Activated T-cell treated with anti-CD3 and anti-CD28 coated beads, Interleukin-2, amount 50 U/mL, for 72 hours (primary cell): ENCODE measurements at places on chromosomes 5 and 9. TPM values are rescaled to one million over a fixed set of nuclear protein-coding genes. Genes with fewer than 3 reads are reported as not detected.

Gene SPATA31E1
- not detected for total RNA-seq

Gene COL5A1
- total RNA-seq, result not detected

DNA sequence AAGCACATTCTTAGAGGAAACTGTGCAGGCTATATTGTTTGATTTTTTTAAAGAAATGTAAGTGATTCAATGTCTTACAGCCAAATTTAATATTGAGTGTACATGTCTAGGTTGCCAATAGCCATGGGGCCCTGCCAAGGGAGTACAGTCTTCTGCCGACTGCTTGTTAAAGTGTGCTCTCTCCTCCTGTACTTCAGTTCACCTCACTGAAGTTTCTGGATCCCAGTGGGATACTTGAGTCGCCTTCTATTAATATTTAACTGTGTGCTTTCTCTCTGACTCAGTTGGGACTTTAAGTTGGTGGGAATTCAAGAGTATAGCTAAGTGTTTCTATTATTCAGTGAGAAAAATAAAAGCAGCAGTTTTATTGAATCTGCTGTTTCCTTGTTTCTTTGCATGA, 44.5 kb upstream of the C5orf47 start:
- DNase-seq, result no peak

DNA sequence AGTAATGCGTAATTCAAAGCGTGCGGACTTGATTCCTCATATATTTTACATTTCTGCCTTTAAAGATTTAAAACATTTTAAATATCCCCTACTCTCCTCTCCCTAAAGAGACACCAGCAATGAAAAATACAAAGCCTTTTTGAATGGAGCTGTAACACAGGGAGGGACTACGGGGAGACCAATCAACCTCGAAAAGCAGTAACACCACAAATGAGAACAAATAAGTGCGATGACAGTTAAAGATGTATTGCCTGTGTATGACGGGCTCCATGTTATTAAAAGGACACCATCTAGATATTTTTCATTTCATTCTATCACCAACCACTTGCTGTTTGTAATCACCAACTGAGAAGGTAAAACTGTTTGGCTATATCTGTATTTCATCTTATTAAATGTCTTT, 230.3 kb upstream of the TBCA start:
- DNase-seq, result no peak

DNA sequence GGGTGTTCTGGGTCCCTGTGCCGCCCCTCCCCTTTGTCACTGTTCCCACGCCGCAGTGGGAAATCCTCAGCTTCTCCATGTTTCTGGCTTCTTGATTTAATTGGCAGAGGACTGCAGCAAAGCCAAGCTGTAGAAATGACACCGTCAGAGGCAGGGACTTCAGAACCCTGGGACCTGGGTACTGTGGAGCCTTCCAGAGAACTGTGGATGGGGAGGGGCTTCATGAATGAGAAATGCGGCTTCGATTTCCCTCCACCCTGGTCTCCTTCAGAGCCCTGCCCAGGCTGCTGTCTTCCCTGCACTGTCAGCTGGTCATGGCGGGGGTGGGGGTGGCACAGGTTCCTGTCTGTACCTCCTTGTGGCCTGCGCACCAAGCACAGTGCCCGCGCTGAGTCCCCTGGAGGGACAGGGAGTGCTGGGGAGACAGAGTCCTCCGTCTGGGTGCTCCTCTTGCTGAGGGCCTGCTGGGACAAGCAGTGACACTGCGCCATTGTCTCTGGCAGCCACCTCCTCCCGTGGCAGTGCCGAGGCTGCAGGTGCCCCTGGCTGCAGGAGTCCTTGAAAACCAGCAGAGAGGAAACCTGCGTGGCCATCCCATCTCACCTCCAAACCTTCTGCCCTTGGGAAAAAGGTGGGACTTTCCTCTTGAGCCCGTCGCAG, 47.2 kb downstream of the COL5A1 start:
- DNase-seq, result no peak

DNA sequence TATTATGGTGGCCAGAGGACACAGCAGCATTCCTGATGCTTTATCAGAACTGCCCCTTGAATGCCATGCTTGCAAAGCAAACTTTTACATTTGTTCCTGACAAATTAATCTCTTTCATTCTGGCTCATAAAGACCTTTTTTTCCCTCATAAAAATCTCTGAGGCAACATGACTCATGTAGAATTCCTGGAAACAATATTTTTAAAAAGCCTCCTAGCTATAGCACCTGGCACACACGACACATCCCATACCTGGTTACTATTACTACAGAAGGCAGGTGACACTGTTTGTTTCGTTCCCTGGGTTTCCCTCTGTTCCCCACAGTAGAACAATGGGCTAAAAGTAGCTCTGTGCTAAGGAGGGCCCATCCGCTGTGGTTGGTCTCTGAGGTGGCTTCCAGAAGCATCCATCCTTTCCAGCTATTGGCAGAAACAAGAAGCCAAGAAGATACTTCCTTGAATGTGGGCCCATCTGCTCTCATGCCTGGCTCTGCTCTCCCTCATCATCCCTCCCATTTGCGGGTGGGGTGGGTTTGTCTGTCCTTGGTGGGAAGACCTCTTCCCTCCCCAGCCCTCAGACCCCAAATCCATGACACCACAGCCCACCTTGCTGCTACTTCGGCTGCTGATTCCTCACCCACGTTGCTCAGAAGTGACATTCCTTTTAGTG, 59.1 kb downstream of the GALNT12 start:
- no peak for DNase-seq

DNA sequence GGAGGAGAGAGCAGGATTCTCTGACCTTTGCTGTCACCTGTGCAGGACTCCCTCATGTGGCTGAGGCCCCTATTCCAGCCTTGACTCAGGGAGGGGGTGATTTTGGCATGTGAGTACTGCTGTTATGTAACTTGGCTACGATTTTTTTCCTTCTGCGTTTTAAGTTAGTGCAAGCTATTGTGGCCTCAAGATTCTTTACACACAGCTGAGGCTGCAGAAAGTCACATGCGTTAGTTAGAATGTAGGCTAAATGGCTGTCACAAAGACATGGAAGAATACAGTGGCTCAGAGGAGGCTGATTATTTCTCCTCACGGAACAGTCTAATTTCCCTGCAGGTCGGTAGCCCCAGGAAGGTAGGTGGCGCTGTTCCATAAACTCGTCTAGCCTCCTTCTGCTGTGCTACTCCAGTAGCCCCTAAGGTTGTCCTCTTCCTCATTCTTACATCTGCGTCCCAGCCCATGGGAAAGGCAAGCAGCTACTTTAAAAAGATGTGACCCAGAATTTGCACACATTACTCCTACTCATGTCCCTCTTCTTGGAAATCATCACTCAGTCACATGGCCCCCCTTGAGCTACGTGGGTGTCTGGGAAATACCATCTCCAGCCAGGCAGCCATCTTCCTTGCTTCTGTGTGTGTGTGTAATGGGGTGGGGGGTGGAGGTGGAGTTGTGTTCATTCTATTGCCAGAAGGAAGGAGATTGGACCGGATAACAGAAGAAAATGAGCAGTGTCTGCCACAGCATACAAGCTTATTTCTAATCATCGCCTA, 486.6 kb downstream of the CCDC171 start:
- no peak for DNase-seq

DNA sequence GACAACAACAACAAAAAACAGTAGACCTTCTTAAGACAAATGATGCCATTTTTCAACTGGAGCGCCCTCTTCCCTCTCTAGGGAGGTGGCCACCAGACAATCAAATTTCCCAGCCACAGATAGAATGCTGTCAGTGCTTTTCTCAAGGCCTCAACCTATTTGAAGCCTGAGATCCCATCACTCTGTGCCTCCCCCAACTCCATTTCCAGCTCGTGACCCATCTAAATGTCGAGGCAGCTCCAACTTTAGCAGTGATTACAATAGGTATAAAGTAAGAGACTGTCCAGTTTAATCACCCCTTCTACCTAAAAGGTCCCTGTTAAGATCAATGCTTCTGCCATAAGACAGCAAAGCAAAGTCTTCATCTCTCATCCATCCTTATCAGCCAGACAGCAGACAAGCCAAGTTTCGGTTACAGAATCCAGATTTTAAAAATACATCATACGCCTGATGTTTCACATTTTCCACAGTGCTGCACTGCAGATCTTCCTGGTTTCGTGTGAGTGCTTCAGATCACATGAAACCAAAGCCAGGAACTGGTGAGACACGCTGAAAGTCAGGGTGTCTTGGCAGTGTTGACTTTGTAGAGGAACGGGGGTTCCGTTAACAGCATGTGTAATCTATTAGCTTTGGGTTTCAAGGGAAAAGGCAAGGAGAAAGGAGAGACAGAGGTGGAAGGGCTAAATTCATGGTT, 447.8 kb downstream of the ENC1 start:
- DNase-seq, result no peak

DNA sequence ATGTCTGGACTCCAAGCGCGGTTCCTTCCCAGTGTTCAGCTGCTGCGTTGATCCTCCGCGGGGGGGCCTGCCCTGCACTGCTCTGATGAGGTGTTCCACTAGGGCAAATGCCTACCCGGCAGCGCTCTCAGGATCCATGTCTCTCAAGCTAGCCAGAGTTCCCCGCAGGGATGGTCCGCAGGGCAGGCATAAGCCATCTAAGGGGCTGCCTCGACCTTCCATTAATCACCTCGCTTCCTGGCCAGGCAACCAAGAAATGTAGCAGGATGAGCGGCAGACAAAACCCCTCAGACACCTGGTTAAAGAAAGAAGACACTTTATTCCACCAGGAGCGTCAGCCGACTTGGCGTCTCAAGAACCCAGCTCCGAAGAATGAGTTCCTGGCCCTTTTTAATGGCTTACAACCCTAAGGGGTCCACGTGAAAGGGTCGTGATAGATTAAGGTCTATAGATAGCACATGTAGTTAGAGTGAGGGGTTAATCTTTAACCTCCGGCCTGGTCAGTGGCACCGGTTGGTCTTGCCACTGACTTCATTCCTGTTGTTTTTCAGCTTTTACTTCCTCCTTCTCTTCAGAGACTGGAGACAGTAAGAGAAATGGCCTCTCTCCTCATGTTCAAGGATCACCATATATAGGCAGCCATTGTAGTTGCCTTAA, 47.2 kb upstream of the COX7C start:
- no peak for DNase-seq

DNA sequence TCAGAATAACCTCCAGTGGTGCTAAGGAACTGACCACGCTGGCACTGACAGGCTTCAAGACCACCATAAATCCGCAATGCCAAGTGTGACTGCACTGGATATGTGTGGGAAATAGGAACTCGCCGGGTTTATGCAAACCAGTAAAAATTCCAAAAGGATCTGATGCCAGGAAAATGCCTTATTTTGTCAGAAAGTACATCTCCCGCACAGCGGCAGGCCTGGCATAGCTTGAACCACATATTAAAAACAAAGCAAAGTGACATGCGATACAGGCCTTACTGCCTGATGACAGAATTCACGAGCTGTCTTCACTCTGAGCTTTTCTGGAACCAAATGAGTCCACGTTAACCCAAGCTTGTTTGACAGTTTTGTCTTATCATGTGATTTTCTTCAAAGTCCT, 139.6 kb downstream of the GLIS3 start:
- no peak for DNase-seq

DNA sequence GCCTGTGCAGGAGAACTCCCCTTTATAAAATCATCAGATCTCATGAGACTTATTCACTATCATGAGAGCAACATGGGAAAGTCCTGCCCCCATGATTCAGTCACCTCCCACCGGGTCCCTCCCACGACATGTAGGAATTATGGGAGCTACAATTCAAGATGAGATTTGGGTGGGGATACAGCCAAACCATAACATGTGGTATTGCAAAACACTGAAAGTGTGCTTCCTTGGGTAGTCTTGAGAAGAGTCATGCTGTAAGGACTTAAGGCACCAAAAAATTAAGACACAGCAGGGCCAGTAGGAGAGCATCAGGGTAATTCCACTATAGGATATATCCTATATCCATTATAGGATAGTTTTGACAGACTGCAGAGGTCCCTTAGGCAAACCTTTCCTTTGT, 29.4 kb upstream of the GDNF start:
- no peak for DNase-seq

DNA sequence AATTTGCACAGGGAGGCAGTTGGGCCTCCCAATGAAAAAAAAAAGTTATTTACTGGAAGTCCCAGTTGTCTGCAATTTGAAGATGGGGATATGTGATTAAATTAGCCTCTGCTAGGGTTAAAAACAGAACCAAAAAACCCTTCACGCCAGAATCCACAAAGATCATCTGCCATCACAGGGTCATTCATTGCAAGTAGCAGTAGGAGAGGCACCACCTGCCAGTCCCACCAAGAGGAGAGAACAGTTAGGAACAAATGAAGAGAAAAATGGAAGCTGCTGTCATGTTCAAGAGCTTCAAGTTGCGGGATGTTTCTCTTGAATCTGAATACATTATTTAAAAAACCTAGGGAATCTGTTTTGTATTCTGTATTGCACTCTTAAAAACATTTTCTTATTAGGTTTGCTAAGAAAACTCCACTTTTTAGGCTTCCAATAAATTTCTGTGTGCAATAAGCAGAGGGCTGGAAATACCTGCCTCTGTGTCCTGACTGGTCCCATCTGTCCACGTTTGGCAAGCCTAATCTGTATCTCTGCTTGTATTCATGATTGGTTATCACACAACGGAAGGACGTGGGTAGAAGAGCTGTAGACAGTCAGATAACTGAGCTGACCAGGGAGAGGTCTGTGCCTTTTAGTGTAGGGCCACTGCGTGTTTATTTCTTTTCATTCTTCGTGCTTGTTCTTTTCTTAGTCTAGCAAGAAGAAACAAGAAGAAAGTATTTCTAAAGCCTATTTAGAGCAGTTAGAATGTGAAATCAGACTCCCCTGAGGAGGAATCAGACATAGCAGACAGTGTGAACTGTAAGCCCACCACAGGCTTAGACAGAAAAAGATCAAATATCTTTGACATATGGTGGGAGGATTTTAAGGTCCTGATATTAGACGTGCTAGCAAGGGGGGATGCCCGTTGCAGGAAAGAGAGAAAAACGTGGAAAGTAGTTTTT, 630.6 kb upstream of the SEMA6A start:
- no peak for DNase-seq

- no peak for DNase-seq
Observed at GRCh38 chr9:117000834-117001233, 313.7 kb downstream of the TRIM32 start.
